ENCODE measurements at places on chromosomes 12 and 14.

GRCh38 chr12:16348435-16349130 is 1.1 kb downstream of the MGST1 start:
- DNase-seq, result no peak

GRCh38 chr12:113239288-113239771 is 18.1 kb downstream of the TPCN1 start:
- DNase-seq, result no peak

DNA sequence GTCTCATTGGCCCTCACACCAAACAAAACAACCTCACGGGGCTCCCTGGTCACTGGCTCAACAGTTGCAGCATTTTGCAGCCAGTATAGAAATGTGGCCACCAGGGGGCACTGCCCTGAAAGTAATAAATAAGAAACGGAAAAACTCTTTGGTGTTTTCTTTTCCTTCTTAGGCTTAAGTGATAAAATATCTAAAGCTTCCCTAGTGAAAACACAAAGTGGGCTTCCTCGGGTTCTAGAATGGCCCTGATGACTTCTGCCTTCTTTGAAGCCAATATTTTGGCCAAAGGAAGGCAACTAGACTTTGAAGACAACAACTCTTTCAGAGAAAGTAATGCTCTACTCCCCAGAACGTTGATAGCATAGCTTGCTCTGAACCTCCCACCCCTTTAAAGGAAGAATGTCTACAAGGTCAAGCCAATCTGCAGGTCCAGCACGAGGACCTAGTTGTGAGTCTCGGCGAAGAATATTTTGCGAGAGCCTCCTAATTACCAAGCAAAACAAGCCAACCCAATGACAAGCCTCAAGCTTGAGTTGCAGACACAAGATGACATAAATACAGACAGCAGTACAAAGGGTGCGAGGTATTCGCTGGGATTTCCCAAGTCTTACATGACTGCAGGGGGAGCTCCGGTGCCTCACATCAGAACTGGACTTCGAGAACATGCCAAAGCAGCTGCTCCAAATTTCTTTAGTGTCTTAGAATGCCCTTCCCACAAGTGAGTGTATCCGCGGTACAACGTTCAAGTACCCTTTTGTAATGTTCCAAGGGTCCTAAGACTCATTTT is 2.6 kb downstream of the ITPK1 start:
- no peak for DNase-seq

DNA sequence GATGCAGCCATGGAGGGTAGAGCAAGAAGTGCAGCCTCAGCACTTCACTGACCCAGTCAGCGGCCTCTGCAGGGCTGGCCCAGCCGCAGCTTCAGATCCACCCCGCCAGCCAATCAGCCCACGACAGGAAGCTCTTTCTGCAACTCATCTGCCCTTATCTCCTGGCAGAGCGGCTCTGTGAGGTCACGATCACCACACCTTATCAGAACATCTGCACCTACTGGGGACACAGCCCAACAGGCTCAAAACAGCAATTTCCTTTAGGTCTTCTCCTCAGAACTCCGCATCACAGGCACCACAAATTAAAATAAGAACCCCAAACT is 287.3 kb downstream of the BCL11B start:
- DNase-seq, result no peak

GRCh38 chr12:47356129-47356700 is 276.5 kb upstream of the AMIGO2 start:
- DNase-seq, result peak; percentile 30

GRCh38 chr12:125890971-125891370 is 825.7 kb downstream of the AACS start:
- no peak for DNase-seq

GRCh38 chr14:68948686-68949600 is 30.2 kb downstream of the ACTN1 start:
- DNase-seq, result no peak

DNA sequence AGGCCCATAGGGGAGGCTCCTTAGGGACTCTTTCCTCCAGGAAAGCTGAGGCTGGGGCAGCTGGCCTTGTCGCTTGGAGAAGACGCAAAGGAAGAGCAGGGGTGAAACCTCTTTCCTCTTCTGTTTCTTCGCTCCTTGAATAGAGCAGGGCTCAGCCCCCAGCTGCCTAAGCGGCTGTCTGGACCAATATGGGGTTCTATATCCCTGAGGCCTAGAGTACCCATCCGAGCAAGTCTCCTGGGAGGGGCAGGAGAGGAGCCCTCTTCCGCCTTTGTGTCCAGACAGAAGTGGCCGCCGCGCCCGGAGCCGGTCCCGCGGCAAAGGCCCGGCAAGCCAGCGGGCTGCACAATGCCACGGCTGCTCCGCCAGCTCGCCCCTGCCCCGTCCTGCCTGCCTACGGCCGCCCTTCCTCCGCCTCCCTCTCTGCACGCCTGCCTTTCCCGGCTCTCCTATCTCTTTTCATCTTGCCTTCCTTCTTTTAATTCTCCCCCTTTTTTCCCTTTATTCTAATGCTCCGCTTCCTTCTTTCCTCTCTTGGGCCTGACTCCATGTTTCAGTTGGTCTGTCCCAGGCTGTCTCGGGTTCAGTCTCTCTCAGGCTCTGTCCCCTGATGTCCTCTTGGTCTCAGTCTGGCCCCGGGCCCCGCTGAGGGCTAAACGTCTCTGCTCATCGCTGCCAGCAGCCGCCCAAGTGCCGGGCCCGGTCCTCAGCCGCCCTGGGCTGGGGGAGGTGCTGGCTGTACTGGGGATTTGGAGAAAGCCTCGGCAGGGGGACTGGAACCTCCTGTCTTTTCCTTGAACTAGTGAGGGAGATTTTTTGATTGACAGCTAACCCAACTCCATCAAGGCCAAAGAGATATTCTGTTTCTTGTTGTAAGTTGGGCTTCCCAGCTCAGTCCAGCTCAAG is 2.5 kb upstream of the HOXC9 start:
- DNase-seq, result no peak
